Erythroblast (primary cell): ENCODE measurements at places on chromosomes 7 and 10.

DNA sequence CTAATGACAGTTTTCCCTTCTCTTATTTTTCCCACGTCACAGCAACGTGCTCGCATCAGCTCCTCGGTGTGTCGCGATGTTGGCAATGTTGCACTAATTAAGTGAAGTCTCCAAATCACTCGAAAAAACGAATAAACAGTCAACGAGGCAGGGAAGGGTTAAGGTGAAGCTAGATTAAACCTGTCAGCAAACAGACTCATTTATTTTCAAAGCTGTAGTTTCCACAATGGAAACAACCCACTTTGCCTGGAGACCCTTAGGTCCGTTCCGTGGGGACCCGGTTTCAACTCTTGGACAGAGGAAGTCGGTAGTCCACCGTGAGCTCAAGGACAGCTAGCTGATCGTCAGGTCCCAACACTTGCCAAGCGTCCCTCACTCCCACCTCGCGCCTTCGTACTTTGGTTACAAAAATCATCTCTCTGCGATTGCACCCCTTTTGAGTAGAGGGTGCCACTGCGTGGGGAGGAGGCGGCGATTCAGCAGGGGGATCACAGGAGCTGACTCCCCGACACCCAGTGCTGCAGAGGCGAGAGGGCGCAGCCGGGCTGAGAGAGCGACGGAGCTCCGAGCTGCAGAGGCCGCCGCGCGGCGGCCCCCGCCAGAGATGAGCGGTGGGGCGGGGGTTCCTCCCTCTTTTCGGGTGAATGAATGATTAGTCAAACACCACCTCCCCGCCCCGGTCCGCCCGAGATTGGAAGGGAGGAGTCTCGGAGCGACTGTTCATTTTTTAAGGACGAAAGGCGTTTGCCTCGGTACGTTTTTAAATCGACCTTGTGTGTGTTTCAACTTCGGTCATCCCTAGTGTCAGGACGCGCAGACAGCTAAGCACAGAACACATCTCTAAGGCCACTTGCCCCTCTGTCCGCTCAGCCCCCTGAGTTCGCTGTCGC, 1.3 kb upstream of the BMPER start:
- DNase-seq = no peak

DNA sequence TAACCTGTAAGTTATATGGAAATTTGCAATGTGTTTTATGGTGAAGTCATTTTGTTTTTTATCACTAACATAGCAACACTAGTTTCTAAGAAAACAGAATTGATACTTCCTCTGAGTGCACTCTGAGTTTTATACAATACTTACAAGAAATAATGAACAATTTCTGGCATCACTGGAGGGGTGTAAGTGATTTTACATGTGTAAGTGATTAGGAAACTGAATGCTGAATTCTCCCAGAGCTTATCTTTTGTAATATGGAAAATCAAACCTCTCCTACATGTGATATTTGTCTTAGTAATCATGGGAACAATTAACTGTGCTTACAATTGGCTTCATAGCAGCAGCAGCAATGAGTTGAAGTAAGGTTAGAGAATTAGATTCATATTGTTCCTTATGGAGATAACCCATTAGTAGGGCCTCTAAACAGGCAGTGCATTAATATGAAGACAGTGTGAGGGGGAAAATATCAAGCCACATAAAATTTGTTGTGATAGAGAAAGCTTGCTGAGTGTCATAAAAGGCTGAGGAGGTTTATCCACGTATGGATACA, 37.4 kb downstream of the SEMA3C start:
- no peak for DNase-seq

DNA sequence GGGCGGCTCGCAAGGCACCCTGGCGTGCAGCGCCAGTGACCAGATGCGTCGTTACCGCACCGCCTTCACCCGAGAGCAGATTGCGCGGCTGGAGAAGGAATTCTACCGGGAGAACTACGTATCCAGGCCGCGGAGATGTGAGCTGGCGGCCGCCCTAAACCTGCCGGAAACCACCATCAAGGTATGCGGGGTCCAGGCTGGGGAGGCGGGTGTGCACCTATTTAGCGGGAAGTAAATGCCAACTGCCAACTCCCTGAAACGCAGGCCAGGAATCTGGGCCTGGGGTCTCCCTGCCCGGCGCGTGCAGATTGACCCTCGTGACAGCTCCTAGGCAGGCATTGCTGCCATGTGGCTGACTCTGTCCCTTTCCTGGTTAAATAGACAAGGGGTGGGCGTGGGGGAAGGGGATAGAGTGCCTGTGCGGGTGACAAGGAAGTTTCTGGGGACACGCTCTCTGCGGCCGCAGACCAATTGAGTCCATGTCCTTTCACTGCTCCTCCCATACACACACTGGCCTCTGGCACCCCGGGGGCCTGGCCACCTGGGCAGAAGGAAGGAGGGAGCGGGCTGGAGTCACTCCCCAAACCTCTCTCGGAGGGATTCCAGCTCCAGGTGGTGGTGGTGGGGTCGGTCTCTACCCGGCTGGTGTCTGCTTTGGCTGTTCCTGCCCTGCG, 2.7 kb downstream of the EVX1 start:
- DNase-seq = no peak

GRCh38 chr10:12020574-12020973, 22.0 kb downstream of the UPF2 start:
- no peak for DNase-seq

DNA sequence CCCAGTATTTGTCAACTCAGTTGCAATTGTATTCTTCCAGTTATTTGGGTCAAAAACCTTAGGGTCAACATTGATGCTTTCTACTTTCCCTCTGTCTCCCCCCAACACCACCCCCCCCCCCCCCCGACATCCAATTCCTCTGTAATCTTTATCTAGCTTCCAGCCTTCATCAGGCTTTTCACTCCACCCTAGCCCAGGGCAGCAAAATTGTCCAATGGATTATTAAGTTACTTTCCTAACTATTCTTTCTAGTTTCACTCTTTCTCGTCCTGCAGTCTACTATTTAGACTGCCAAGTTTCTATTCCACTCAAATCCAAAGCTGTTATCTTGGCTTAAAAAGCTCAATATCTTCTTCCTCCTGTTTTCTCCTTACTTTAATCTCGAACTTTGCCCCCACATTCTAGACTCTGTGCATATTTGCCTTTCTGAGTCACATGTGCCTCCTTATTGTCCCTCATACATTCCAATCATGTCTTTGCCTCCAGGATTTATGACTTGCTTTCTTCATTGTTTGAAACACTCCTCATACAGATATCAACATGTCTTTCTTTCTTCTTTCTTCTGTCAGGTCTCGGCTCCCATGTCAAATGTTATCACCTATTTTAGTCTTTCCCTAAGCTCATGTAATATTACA, 196.6 kb upstream of the TMEM196 start:
- no peak for DNase-seq

DNA sequence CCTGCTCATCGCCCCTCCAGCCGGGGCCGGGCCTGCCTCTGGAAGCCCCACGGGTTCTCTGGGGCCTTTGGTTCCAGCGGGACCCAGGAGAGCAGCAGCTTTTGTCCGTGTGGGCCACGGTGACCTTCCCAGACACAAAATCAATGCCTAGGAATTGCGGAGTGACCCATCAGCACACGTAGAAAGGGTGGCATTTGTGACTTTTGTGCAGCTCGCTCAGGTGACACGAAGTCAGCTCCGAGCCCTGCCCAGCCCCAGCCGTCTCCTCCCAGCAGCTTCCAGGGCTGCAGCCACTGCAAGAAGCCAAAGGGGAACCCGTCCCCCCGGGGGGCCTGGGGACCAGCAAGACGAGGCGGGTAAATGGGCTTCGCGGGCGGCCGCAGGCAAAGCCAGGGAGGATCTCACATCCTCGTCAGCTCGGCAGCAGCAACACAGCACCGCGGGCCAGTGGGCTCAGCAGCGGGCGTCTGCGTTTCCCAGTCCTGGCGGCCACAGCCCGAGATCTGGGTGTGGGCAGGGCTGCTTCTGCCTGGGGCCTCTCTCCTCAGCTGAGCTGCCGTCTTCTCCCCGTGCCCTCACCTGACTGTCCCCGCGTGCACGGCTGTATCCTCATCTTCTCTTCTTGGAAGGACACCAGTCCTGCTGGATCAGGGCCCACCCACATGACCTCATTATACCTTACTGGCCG, 88.5 kb downstream of the PAXIP1 start:
- DNase-seq = no peak

- no peak for DNase-seq
Observed at GRCh38 chr10:31581741-31582323, 262.8 kb downstream of the ZEB1 start.

- DNase-seq = no peak
Observed at GRCh38 chr7:150957133-150958020, 20.7 kb downstream of the KCNH2 start.

DNA sequence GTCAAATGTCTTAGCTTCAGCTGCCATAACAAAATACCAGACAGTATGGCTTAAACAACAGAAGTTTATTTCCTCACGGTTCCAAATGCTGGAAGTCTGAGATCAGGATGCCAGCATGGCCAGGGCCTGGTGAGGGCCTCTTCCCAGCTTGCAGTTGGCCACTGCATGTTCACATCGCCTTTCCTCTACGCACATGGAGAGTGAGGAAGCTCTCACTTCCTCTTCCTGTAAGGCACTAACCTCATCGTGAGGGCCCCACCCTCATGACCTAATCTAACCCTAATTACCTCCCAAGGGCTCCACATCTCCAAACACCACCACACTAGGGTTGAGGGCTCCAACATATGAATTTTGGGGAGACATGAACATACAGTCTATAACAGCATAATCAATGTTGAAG, 14.4 kb downstream of the ZNF33B start:
- no peak for DNase-seq

DNA sequence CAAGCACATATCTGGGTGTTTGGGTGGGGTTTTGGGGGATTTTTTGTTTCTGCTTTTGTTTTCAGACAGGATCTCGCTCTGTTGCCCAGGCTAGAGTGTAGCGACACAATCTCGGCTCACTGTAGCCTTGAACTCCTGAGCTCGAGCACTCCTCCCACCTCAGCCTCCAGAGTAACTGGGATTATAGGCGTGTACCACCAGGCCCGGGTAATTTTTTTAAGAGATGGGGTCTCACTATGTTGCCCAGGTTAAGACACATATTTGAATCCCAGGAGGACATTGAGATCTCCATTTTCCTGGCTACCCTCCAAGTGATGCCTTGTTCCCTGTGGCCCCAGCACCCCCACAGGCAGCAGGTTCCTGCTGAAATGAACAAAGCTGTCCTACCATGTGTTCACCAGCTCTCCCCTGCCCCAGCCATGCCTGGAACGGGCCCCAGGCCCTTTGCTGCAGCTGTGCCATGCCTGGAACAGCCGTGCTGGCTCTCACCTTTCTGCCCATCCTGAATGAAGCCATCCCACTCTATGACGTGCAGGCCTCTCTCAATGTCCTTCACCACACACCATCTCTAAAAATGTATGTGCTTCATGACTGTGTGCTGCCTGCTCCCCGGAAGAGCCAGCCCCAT, 55.0 kb upstream of the DNAAF5 start:
- DNase-seq = no peak

DNA sequence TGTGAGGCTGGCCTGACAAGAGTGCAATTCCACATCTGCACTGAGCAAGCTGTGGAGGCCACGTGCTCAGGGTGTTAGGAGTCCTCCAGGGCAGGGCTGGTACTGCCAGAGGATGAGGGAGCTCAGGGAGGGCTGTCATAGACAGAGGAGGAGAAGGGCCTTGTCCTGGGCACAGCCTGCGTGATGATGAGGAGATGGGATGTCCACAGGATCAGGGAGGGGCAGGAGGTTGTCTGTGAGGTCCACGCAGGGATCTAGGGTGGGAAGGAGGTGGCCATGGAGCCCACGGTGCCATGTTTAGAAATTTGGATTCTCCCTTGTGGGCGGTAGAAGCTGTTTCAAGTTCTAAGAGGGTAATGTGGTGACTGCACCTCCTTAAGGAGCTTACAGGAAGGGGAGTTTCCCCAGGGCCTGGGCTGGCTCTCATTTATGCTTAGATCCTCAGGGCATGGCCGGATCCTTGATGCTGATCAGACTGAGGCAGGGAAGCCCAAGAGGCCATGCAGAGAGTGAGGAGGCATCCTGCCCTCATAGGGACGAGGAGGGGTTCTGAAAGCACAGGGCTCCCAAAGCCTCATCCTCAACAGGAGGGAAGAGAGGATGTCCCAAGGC, 30.3 kb downstream of the CHAT start:
- DNase-seq = no peak

DNA sequence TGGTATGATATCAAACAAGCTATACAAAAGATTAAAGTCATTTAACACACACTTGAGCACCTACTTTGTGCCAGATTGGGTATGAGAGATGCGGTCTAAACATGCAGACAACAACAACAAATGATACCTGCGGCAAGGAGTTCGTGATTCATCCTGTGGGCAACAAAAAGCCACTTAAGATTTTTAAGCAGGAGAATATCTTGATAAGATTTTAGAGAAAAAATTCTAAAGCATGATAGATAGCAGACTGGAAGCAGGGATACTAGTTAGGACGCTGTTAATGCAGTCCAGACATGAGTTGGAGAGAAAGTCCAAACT, 1.6 kb upstream of the KBTBD2 start:
- no peak for DNase-seq

DNA sequence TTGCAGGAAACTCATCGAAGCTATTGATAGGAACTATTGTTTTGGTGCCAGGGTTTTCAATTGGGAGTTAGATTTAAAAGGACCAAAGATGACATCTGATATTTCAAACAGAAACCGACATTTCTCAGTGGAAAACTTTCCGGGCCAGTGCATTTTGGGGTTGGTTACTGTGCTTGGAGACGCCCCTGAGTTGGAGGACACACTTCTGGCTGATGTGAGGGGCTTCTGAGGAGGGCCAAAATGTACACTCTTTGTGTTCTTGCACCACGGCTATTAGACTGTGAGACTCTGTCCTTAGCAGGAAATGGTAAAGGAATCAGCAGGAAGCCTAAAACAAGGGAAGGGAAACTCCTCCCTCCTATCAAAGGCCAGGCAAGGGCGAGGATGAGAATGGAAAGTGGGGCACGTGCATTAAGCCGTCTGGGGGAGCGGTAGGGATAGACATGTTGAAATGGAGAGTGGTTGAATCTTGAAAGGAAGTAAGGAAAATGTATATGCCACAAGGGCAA, 1.8 kb upstream of the SRGN start:
- no peak for DNase-seq

- no peak for DNase-seq
Observed at GRCh38 chr10:105017691-105018090, 376.6 kb downstream of the SORCS3 start.

- DNase-seq = no peak
Observed at GRCh38 chr10:119337796-119338432, 130.5 kb downstream of the GRK5 start.

DNA sequence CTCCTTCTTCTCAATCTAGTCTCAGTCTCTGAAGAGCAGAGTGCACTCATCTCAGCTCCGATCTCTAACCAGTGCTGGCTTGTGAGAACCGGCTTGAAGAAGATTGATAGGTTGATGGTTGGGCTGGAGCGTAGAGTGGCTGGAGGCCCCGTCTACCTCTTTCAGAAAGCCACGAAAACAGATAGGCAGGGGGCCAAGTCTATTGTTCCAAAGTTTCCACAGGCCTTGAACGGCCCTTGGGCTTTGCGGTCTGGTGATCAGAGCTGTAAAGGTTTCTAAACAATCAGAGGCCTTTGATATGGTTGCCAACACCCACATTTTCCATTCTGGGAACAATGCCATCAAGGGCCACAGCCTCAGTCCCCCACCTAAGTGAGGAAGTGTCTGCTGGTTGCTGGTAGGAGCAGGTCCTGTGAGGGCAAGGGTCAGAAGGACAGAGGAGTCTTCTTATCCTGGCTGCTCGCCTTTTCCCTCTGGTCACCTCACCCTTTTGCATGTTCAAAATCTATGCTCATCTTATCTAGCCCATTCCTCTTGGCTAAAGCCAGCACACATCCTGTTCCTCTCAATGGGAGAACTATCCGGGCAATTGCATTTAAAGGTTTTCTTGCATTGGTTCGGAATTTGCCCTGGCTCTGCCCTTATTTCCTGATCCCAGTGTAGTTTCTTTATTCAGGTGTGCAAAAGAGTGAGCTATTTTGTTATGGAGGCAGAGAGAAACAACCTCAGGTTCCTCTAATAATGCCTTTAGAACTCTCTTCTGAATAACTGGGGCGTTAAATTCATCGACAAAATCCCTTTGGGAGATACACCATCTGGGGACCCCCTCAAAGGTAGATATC, 70.3 kb upstream of the KMT2E start:
- DNase-seq = peak; percentile 34
